ENCODE measurements at places on chromosomes 13 and 19.

DNA sequence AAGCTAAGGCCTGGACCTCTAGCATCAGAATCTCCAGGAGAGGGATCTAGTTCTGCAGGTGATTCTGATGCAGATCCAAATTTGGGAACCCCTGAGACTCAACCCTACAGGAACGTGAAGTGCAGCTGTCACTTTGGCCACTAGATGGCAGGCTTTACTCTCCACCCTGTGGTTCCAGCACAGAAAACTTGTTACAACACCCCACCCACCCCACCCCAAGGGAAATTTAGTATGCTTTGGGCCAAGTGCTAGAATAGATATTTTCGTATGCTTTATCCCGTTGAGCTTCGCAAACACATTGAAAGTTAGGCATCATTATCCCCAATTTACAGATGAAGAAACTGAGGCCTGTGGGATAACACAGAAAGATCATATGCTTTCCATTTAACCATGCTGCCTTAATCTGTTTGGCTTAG, 232.0 kb downstream of the B3GLCT start:
- peak; percentile 63 for DNase-seq

- DNase-seq: peak; percentile 43
These were observed 859 bp downstream of the ZNF568 start for GRCh38 chr19:36916991-36917390.

DNA sequence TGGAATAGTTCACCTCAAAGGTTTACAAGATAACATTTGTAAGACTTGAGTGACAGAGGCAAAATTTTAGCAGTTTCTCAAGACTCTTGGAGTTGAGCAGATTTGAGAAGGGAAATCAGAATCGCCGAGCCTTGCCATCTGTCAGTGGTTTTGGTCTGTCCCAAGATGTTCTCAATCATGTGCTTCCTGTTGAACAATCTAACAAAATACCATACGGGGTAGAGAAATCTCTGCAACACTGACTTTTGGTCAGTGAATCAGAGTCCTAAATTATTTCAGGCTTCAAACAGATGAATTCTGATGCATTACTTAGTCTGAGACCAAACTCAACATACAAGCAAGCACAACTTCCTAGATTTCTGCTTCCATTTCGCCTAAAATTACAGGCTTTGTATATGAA, 3.8 kb downstream of the KCTD12 start:
- DNase-seq: no peak

DNA sequence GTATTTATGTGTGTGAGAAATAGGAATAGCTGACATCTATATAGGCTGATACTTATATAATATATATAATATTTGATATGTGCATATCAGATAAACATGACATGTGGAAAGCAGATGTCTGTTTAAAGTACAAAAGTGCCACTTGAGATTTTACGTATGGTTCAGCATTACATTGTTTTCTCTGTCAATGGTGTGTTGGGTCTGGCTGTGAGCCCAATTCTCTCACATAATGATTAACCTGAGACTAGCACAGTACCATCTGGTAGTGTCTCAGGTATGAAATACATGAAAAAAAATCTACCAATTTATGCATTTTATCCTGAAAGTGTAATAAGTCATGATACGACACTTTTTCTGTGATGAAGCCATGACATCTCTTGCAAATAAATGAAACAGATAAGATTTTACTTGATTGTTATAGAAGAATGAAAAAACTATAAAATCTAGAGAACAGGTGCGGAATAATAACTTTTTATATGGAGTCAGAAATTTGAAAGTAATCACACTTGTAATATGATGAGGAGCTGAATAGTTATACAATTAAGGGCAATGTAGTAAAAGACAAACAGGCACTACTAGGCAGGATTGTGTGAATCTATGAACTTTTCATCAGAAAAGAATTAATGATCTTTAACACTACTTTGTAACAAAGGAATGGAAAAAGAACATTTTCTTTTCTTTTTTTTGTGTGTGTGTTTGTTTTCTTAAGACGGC, 1405.0 kb downstream of the OLFM4 start:
- no peak for DNase-seq

- DNase-seq: no peak
These were observed 58.7 kb upstream of the NBEA start for GRCh38 chr13:34883396-34883795.

GRCh38 chr13:33997574-33997973, 179.6 kb downstream of the RFC3 start:
- no peak for DNase-seq

DNA sequence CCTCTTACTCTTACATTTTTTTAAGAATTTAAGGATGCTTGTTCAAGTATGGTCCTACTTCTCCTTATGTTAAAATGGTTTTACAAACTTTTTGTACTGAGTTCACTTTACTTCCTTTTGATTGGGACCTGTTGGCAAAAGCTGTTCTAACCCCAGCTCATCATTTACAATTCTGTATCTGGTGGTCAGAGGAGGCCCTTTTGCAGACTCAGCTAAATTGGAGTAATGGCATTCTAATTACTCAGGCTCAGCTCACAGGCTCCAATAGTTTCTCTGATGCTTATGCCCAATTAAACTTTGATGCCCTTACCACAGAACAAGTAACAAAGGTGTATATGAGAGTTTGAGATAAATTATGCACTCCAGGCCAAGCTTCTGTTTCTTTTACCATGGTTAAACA, 1632.0 kb downstream of the UQCRFS1 start:
- DNase-seq: no peak

DNA sequence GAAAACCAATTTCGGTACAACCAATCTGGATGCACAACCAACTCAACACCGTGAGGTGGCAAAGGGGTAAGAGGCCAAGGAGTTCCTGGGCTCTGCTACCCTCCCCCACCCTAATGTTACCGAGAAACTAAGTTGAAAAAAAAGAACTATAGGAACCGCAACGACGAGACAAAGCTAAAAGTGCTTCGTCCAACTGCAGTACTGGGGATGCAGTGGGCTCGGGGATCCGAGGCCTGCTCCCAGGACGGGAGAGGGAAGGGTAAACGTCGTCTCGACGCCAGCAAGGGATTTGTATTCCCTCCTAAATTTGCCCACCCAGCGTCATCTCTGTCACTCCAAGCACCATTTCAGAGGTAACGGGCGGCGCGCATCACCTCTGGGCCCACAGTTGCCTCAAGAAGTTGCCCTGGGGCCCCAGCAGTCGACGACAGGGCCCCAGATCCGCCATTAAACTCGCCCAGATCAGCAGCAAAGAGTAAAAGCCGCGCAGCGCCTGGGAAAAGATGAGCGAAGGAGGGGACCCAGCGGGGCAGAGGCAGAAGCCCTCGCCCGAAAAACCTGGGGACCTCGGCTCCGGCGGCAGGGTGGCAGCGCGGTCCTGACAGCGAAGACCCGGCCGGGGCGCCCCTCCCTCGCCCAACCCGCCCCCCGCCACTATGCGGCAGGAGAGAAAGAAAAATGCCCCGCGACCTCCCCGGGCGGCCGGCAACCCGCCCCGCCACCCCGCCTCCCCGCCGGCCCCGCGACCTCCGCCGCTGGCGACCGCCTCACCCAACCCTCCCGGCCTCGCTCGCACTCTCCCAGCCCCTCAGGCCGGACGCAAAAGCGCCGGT, 752 bp downstream of the ZMYM5 start:
- DNase-seq: peak; percentile 50

GRCh38 chr19:3343619-3344502, 22.5 kb upstream of the NFIC start:
- peak; percentile 64 for DNase-seq

DNA sequence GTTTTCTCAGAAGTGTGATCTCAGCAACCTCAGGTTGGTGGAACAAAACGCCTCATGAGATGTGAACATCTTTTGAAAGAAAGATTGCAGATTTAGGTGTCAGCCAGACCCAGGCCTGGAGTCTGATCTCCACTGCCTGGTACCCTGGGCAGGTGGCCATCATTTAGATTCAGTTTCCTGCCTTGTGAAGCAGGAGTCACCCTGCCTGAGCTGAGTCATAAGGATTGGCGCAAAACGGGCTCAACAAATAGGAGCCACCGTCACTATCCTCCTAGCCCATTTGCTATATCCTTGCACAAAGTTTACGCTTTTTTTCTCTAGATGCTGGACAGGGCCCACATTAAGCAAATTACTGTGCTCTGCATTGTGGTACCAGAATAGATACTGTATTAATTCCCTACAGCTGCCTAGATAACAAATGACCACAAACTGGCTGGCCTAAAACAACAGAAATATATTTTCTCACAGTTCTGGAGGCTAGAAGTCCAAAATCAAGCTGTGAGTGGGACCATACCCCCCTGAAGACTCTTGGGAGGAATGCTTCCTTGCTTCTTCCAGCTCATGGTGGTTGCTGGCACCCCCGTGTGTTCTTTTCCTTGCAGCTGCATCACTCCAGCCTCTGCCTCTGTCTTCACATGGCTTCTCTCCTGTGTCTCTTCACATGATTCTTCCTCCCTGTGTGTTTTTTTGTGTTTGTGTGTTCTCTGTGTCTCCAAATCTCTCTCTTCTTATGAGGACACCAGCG, 38.2 kb downstream of the TNFSF11 start:
- DNase-seq: no peak

DNA sequence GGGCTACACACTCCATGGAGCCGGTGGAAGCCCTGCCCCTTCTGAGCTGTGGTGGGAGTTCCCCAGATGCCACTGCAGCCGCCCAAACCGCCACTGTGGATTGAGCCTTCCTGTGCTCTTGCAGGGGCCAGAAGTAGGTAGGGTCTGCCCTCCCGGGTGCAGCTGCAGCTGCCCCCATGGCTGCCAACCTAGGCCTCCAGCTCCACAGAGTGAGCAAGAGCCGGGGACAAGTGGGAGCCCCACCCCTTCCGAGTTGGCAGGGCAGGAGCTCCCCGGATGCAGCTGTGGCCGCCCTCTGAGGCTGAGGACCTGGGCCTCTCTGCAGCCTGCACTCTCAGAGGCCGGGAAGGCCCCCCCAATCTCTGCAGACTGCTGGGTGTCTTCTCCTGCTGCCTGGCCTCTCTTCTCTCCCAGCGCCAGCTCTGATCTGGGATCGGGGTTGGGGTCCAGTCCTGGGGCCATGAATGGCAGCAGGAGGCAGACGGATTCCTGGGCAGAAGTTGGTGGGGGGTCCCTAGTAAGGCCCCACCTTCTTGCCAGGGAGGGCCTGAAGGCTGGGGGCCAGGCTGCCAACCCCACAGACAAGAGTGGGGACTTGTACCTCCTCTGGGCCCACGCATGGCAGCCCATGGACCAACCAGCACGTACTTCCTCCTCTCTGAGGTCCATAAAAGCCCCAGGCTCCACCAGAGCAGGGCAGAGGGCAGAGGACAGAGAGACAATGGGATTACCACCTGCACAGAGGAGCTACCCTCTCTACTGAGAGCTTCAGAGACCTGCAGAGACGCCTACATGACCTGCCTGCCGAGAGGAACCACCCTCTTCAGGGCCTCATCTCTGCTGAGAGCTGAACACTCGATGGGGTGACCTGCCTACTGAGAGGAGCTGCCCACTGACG, 28.9 kb downstream of the AP2S1 start:
- no peak for DNase-seq

DNA sequence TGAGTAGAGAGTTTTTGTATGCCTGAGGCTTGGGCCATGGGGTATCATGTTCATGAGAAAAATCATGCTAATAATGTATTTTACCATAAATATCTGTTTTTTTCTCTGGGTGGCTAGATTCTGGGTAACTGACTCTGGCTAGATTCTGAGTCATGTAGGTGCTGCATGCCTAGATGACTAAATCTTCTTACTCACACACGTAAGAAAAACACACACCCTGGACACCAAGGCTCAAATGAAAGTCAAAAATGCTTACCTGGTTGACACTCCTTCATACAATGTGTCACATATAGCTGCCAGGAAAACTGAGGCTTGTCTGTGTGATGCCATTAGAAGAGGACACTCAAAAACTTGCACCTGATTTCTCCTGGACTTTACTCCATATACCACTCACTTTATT, 597.4 kb upstream of the SLITRK1 start:
- peak; percentile 65 for DNase-seq

DNA sequence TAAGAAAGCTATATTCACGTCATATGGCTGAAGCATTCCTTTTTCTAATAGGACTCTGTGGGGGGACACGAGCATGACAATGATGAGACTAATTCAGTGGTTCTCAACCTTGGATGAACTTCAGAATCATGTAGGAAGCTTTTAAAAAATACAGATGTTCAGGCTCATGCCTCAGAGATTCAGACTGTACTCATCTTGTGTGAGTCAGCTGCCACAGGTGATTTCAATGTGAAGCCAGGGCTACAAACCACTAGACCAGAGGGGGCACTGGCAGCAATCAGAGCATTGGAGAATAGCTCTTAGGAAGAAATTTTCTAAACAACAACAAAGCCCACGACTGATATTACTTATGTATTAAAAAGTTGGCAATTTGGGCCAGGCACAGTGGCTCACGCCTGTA, 91.7 kb downstream of the SERP2 start:
- peak; percentile 23 for DNase-seq

DNA sequence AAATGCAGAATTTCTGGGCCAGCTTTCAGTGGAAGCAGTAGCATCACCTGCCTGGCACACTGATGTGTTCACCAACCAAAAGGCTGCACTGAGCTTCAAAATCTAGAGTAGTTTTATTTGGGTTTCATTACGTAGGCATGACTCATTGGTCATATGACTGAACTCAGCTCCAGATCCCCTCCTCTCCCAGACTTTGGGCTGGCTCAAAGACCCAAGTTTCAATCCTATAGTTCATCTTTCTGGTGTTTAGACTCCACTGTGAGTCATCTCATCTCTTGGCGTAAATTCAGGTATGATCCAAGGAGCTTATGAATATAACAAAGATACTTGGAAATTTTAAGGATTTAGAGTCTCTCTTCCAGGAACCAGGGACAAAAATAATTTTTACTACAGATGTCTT, 17.7 kb downstream of the ZMYM5 start:
- DNase-seq: peak; percentile 98

- DNase-seq: no peak
These were observed 287 bp downstream of the MEX3D start for GRCh38 chr19:1567848-1568227.

- peak; percentile 50 for DNase-seq
These were observed at the start of gene RUBCNL for GRCh38 chr13:46387064-46387851. Gene RUBCNL (minus strand): TSS chr13:46387252. CDS start chr13:46372475, 14,777 bp downstream.

- peak; percentile 24 for DNase-seq
These were observed 209.3 kb downstream of the KCNRG start for GRCh38 chr13:50224534-50224933.

DNA sequence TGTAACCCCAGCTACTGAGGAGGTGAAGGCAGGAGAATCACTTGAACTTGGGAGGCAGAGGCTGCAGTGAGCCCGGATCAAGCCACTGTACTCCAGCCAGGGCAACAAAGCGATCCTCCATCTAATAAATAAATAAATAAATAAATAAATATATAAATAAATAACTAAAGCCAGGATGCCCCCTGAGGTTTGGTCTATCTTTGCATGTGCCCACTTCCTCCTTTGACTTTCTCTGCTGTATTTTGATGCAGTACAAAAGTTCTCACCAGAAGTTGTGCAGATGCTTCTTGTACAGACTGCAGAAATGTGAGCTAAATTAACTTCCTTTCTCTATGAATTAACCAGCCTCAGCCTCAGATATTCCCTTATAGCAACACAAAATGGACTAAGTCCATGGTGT, 6.5 kb upstream of the N4BP2L2 start:
- DNase-seq: no peak

DNA sequence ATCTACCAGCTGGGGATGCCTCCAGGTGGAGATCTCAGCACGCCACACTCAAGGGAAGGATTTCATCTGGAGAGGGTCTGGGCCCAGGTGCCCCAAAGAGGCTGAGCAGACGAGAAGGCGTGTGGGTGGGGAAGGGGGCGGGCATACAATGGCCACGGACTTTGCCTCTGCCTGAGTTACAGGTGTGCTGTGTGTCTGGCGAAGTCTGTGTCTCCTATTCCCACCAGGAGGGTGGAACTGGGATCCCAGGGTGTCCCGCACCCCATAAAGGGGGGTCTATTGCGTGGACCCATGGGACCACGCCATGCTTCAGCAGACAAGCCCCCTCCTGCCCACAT, 3.6 kb downstream of the TLE2 start:
- no peak for DNase-seq

GRCh38 chr19:15108145-15108844, 1.1 kb downstream of the SYDE1 start:
- DNase-seq: peak; percentile 25

Data from ELR (cell line).